ENCODE measurements at places on chromosomes 7 and 10.

GRCh38 chr10:91521439-91521838, 111.3 kb downstream of the HECTD2 start:
- no peak for DNase-seq

- no peak for DNase-seq
Measured at GRCh38 chr7:29488977-29489376, 74.7 kb upstream of the PRR15 start.

GRCh38 chr10:79409038-79409725, 36.2 kb downstream of the ZCCHC24 start:
- no peak for DNase-seq

GRCh38 chr7:140888087-140888486, 36.6 kb downstream of the BRAF start:
- DNase-seq = no peak

DNA sequence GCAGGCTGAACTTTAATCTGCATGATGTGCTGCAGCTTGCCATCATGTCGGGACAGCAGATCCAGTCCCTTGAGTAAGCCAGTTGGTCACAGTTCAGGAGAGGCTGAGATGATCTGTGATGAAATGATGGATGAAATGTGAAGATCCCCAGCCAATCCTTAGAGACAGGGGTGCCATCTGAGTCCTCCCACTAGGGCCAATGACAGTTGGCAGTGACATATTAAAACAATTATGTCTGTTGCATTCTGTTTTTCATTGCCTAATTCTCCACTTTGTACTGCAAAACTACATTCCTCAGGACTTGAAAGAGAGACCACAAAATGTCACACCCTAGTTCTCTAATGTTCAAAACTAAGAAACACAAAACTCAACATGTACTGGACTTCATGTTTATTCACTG, 66.3 kb upstream of the CAV2 start:
- no peak for DNase-seq

GRCh38 chr10:92690915-92691590, 1.3 kb downstream of the HHEX start:
- no peak for DNase-seq

DNA sequence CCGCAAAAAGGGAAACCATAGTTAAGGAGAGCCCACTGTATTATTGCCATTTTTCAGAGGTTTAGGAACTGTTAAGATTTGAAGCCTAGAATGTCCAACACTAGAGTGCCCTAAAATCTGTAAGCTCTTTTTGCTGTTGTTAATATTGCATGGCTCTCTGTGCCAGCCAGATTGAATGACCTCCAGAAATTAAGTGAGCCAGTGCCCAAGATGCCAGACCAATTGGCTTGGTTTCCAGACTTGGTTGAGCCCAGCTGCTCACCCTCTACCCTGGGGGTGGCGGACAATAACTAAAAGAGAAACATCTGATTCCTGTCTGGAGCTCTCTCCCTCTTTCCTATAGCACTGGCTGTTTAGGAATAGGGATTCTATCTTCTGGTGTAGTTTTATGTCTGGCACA, 340.1 kb downstream of the PHF14 start:
- no peak for DNase-seq

- DNase-seq = no peak
Measured at GRCh38 chr10:76179806-76180205, 748.4 kb downstream of the LRMDA start.

DNA sequence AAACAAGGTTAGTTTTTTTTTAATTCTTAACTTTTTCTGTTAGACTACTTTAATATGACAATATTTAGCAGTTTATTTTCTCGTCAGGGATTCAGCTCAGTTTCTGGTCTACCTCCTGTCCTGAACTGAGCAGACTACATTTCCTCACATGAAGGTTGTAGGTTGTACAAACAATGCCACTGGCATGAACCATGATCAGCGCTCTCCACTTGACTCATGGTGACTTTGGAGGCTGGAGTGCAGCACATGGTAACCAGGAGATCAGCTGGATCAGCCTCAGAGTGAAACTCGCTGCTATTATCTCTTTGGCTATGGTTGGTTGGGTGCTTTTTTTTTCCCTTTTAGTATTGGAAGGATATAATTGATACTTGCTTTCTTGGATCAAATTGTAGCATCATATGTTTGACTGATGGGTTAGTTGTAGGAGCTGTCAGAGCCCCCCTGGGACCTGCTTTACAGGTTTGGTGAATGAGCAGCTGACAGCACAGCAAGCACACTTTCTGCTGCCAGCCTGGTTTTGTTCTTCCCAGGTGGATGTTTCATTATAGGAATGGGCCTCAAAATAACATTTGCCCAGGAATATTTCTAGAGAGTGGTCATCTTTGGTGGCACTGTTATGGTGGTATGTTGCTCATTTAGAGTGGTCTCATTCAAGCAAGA, 556.4 kb downstream of the AUTS2 start:
- DNase-seq = no peak

DNA sequence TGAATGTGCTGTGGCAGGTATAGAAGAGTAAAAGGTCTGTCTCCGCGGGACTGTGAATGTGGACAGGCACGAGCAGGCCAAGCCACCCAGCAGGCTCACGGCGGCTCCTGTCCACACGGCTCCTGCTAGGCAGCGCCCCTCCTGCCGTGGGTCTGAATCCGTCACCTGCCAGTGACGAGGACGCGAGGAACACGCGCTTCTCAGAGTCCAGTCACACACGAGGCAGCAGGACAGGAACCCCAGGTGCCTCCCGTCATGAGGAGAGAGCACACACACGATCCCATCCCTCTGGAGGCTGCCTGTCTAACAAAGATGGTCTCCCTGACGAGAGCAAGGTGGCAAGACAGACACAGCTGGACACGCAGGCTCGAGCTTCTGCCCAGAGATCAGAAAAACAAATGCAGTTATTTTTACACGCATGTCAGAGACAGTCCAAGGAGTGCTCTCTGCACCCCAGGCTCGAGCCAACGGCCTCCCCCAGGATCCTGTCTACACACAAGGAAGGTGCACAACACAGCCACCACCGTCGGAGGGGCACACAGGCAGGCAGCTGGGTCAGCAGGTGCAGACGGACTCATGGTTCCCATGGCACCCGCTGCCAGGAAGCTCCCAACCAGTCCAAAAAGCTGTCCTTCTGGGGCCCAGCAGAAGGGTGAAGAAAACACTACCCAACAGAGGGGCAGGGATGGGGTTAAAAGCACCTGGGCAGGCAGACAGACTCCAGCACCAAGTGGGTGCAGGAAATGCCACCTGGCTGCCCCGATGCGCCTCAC, 103.2 kb downstream of the MAD1L1 start:
- no peak for DNase-seq

DNA sequence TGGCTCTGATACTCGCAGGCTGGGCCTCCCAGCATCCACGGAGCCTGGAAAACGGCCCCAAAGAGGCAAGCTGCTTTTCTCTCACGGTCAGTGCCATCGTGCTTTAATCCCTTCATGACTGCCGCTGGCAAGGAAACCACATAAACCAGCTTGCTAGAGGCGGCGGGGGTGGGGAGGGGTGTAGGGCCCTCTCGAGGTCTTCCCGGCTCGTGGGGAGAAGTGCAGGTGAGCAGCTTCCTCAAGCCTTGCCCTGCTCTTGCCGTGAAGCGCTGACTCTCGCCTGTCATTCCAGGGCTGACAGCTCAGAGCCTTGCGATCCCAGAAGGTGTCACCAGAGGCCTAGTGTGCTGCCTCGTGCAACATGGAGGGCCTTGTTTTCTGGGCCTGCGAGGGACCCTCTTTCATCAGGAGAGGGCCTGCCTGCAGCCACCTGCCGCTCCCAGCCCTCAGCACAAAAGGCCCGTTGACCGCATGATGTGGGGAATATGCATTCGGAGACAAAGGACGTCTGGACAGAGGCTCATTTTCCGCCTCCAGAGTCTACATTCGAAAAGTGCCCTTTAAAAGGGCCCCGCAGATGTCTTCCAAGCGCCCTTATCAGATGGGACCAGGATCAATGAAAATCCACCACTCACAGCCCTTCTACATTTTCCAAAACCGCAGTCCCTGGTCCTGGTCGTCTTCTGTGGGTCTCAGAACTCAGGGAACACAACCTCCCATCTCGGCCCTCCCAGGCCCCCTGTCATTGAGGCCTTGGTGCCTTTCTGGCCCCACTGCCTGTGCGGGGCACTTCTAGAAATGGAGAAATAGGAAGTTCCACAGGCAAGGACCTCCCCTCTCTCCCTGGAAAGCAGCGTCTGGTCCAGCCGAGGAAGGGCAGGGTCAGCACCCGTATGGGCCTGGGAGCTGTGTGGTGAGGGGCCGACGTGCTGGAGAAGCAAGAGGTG, 58.7 kb downstream of the ZRANB1 start:
- DNase-seq = no peak

- no peak for DNase-seq
Measured at GRCh38 chr7:155274633-155275355, 22.9 kb upstream of the INSIG1 start.

- no peak for DNase-seq
Measured at GRCh38 chr7:117158941-117159697, 163.7 kb downstream of the WNT2 start.

DNA sequence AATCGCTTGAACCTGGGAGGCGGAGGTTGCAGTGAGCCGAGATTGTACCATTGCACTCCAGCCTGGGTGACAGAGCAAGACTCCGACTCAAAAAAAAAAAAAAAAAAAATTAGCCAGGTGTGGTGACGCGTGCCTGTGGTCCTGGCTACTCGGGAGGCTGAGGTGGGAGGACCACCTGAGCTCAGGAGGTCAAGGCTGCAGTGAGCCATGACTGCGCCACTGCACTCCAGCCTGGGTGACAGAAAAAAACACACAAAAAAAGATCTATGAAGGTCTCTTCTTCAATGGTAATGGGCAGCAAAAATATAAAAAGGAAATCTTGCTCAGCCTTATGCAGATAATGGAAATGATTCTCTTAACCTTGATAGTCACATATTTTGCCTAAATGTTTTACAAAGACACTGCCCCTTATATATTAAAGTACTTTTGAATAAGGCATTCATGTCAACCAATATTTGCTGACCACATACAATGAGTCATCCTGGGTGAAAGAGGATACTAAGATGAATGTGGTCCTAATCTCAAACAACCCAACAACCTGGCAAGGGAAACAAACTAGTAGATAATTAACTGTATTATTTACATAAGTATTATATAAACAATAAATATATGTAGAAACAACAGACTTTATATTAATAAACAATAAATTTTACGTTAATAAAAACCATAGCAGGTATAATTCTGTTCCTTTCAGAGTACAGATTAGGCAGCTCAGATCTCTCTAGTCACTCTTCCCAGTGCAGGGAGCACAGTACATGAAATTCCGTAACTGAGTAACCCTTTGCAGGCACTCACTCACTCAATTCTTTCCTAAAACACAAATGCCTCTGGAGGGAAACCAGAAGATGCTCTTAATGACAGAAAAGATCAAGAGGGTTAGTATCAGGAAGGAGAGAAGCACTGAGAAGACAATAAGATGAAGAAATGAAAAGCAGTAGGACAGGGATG, 8.1 kb downstream of the TOMM7 start:
- no peak for DNase-seq

GRCh38 chr7:91114232-91114631, 150.0 kb upstream of the FZD1 start:
- no peak for DNase-seq

DNA sequence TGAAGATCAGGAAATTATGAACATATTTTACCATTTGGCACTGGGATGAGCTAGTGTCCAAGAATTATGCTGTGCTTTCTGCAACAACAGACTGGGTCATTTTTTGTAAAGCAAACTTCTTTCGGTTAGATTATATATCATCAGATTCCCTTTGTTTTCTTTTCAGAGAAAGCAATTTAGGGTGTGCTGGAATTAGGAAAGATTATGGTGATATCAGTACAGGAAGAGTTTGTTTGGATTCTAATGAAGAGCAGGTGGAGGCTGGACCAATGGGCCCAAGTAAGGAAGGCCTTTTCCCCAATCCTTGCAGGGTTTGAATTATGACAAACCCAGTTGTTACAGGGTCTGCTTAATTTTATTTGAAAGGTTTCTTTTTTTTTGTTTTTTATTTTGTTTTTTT, 1092.8 kb downstream of the KCNMA1 start:
- DNase-seq = no peak

GRCh38 chr10:58930500-58930899, 245.9 kb upstream of the PHYHIPL start:
- DNase-seq = no peak

DNA sequence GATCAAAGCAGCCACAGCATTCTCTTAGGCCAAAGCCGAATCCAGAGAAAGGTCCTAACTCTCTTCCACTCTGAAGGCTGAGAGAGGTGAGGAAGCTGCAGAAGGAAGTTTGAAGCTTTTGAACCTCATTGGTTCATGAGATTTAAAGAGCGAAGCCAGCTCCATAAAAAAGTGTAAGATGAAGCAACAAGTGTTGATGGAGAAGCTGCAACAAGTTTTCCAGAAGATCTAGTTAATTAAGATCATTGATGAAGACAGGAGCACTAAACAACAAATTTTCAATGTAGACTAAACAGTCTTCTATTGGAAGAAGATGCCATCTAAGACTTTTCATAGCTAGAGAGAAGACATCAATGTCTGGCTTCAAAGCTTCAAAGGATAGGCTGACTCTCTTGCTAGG, 17.7 kb upstream of the GALNTL5 start:
- DNase-seq = no peak

DNA sequence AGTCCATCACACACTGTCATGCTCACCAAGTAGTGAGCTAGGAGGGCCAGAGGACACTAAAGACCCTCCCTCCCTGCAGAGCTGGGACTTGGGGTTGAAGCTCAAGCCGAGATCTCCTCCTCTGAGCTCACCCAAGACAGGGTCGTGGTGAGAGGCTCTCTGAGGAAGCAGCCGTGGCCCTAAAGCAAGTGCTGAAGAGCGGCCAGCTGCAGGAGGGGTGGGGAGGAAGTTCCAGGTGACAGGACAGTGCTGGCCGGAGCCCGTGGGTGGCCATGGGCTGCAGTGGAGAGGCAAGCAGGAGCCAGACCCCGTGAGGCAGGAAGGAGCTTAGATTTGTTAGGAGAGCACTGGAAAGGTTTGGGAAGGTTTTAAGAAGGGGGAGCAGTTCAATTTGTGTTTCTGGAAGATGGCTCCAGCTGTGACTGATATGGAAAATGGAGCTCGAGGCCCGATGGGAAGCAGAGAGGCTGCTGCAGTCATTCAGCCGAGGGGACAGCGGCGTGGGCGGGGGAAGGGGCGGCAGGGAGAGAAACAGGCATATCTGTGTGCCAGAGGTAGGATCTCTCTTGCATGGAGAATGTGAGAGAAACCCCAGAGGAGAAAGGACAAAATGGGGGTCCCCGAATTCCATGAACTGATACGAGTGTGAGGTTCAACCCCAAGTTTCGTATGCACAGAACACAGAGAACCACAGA, 26.9 kb upstream of the DNAAF5 start:
- no peak for DNase-seq

GRCh38 chr7:45188736-45189135, 31.1 kb downstream of the RAMP3 start:
- DNase-seq = no peak

DNA sequence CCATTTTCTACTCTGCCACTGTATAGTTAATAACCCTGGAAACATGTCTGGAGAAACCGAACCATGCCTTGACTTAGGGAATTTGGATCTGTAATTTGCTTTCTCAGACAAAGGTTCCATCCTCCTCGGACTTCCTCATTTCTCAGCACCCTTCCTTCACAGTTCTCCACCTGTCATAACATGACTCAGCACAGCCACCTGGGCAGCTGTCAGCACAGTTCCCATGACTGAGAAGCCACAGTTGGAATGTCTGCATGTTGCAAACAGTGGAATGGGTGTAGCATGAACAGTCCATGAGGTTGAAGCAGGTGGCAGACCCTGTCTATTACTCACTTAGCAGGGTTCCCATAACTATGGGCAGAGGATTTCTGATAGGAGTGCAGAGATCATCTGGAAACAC, 634 bp upstream of the OR9A4 start:
- DNase-seq = no peak
